ENCODE measurements at places on chromosomes 1 and 21.

DNA sequence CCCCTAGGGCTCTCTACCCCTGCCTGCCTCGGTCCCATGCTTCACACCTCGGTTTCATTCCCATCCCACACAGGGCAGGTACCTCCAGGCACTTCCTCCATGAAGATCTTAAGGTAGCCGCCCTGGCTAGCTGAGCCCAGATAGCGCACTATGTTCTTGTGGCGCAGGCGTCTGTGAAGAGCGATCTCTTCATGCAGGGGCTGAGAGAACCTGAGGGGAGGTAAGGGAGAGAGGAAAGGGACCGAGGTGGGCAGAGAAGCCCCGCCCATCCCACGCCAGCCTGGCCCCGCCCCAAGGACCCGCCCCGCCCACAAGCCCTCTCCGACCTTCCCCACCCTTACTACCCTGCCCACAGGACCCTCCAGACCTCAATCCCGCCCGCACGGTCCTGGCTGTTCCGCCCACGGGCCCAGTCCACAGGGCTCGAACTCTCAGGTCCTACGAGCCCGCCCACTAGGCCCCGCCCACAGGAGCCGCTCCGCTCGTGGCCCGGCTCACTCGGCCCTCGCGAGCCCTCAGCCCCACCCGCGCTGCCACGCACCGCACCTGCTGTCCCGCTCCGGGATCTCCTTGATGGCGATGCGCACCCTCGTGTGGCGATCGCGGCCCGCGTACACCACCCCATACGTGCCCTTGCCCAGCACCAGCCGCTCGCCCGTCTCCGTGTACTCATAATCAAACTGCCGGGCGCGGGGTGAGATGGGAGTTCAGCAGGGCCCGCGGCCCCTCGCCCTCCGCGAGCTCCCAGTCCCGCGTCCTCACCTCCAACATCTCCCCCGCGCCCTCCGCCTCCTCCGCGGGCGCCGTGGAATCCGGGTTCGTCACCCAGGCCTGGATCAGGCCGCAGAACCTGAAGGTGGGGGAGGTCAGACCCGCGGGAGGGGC, 6.4 kb downstream of the MAP3K6 start:
- DNase-seq = no peak

- peak; percentile 77 for DNase-seq
Measured at GRCh38 chr1:167648978-167649744, 19.1 kb downstream of the RCSD1 start.

DNA sequence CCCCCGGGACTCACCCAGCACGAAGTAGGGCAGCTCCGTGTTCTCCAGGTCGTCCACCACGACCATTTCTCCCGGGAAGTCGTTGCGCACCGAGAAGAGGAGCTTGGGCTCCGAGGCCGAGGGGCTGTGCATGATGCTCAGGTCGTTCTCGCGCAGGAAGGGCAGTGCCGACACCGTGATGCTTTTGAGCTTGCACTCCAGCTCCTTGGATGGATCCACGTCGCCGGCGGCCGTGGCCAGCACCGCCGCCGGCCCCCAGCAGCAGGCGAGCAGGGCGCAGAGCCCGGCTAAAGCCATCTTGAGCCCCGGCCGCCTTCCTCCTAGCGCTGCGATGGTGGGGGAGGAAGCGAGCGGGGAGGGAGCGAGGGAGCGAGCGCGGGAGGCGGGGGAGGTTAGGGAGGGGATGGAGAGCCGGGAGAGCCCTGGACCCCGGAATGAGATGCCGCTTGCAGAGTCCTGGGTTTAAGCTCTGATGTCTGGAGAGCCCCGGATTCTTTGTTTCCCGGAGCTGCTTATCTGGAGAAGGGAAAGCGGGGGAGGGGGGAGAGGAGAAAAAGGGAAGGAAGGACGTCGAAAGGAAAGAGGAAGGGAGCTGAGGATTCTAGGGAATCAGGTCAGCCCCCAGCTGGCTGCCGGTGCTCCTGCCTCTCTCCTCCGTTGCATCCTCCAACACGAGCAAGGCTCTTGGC, at the start of gene ASTN1:
TSS of gene ASTN1 (minus strand) at position 333 of the 689 bp plus-strand sequence. CDS start at position 297, 36 bp downstream.
- DNase-seq = no peak

- DNase-seq = no peak
Measured at GRCh38 chr1:41158147-41158875, 83.8 kb downstream of the SCMH1 start.

- DNase-seq = no peak
Measured at GRCh38 chr1:232861107-232861506, 55.9 kb downstream of the MAP10 start.

- peak; percentile 85 for DNase-seq
Measured at GRCh38 chr1:6603238-6603914, 707 bp upstream of the KLHL21 start.

Measured in NB4 (cell line).